Glomerular endothelial cell (primary cell): ENCODE measurements at places on chromosomes 7 and 10.

GRCh38 chr7:89549768-89550167, 604.5 kb upstream of the STEAP1 start:
- DNase-seq = no peak

- DNase-seq = no peak
Measured at GRCh38 chr10:20257422-20257821, 441.2 kb downstream of the PLXDC2 start.

DNA sequence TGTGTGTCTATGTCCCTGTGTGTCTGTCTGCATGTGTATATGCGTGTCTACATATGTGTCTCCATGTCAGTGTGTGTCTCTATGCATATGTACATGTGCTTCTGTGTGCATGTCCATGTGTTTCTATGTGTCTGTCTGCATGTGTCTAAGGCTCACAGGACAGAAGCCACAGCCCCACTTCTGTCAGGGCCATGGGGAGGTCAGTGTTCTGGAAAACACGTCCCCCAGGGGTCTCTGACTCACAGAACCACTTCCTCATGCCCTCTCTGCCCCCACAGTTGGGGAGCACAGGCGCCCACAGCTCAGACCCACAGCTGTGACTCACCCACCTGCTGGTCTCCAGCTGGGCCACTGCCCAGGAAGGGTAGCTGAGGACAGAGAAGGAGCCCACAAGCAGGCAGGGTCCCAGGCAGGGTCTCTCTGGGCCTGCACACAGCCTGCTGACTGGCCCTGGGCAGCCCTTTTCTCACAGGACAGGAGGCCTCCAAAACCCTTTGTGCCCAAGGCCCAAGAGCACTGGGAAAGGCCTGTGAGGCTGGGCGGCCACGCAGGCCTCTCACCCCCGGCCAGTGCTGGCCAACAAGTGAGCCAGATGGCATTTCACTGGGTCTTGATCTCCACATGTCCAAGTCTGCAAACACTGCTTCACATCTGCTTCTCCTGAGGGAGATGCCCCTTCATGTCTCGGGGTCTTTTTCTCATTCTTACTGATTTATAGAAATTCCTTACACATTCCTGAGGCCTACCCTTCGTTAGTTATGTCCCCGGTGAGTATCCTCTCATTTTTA, 102.9 kb upstream of the FAM20C start:
- no peak for DNase-seq

DNA sequence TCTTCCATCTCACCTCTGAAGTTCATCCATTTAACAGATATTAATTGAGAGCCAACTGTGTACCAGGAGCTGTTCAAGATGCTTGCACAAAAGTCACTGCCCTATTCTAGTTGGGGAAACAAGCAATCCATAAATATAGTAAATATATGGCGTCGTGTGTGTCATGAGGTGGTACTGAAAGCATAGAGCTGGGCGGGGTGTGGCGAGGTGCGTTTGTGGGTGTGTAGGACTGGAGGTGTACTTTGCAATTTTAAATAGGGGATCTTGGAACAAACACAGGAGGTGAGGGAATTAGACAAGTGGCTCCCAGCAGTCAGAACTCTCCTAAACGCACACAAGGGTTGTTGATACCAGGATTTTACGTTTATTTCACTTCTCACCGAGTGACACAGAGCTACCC, 490 bp upstream of the ZNF239 start:
- no peak for DNase-seq

DNA sequence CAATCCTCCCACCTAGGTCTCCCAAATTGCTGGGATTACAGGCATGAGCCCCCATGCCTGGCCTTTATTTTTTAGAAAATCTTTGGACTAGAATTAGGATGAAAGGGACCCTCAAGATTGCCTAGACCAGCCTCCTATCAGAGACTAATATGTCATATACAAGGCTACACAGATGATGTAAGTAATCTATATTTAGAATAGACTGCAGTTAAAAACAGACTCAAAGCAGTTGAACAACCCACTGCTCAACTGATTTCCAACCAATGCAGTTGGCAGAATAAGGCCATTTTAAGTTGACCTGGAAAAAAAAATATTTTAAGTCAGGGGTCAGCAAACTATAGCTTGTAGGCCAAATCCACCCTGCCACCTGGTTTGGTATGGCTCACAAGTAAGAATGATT, 27.7 kb downstream of the PSPH start:
- DNase-seq = no peak

DNA sequence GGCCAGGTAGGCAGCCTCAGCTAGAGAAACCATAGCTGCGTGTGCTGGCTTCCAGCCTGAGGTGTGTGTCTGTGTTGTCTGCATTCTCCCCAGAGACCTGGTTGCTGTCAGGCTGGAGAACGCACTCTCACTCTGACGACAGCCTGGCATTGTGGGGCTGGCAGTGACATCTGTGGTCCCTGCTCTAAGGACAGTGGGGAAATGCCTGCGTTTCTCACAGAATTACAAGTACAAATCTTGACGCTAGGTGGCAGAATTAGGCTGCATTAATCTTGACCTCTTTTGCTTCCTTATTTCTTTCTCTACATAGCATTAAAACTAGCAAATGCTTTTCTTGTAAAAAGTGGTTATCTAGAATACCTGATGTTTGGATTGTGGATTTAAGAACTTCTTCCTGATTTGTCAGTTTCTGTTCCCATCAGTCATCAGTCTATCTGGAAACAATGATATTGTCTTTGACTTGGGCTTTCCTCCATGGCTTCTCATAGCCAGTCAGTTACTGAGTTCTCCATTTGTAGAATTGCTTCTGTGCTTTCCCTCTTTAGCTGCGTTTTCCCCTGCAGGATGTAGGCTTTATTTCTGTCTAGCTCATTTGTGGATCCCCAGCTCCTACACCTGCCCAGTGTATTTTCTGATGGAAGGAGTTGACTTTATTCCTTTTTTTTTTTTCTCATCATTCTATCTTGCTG, 86.0 kb downstream of the FANK1 start:
- peak; percentile 56 for DNase-seq

DNA sequence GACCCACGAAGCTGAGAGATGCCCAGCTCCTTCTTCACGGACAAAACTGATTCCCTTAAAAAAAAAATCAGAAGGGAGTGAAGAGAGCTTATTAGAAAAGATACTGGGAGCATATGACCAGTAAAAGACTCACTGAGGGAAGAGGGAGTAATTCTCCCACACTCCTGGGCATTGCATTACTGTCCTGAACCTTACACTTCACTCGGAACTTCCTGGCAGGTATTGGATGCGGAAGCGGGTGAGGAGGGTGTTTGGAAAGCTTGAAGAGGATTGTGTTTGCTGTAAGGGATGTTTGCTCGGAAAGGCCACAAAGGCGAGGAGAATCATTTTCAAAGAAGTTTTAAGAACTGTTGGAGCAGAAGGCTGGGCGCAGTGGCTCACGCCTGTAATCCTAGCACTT, 375 bp downstream of the HKDC1 start:
- no peak for DNase-seq

- no peak for DNase-seq
Measured at GRCh38 chr7:93515144-93515543, 59.4 kb downstream of the CALCR start.

DNA sequence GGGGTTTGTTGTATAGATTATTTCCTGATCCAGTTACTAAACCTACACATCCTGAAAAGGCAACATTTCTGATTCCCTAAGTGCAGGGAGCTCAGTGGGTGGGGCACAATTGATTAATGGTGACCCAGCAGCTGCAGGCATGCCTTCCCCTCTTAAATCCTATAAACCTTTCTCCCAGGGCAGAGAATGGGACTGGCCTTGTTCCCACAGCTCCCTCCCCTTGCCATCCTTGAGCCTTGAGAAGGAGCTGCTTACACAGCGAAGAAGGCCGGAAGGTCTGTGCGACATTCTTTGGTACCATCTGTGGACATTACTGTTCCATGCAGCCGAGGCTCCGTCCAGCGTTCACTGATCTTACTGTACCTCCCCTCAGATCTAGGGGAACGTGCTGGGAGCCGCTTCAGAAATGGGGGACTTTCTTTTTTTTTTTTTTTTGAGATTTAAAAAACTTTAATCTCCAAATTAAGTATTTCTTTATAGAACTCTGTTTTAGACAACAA, 14.3 kb downstream of the KLF6 start:
- DNase-seq = no peak

DNA sequence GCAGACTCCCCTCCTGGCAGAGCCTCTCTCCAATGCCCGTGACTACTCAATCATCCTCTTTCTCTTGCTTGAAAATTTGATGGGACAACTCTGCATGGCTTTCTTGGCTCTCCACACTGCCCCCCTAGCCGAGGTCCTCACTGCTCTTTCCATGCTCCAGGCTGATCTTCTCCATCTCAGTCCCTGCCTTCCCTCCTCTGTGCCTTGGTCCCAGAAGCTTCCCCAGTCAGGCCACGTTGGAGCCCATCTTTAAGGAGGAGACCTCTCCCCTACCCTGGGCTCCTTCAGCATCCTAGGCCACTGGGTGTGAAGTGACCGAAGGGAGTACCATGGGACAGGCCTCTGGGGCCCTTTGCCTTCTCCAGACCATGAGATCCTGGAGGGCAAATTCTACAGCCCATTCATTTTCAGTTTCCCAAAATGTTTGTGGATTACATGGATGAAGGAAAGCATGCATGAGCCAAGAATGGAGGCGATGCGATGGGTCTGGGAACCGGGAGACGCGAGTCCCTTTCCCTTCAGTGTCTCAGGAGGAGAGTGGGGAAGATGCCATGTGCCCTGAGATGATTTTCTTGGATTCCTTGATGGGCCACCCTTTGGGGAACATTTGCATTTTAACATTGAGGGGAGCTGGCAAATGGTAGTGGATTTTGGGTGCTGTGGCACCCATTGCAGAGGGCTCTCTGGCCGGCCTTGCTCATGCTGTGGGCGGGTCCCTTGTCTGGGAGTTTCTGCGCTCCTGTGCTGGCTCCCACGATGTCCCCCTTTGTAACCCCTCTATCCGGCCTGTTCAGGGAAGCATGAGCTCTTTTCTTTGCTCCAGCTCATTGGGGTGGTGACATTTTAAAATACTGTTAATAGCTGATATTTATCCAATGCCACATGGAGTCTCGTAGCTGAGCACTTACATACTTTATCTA, 376.6 kb downstream of the RPS24 start:
- DNase-seq = no peak

GRCh38 chr7:83921941-83922607, 272.5 kb downstream of the SEMA3A start:
- DNase-seq = no peak

GRCh38 chr7:143382126-143382790, 1.1 kb downstream of the ZYX start:
- DNase-seq = no peak

DNA sequence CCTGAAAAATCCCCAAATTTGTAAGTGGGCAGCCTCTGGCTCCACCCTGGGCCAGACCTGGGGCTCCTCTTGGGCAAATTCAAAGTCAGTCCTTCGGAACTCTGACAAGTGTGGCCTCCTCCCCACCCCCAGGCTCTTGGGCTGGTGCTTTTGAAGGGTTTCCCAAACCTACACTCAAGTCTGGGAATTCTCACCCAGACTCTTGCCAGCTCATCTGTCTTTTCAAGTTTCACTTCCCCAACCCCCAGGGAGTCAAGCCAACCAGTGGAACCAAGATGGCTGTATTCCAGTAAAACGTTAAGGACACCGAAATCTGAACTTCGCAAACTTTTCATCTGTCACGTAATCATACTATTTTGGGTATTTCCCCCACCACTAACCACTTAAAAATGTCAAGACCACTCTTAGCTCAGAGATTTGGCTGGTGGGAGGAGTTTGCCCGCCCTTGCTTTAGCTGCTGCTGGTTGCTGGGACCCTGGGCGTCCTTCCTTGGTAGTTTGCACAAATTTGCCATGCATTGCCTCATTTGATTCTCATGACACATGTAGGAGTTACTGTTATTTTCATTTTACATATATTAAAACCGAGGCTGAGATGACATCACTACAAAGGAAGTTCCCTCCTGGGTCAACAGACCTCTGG, 1.7 kb upstream of the MYO1G start:
- DNase-seq = no peak

- DNase-seq = no peak
Measured at GRCh38 chr10:84727398-84727797, 399.0 kb downstream of the CCSER2 start.

GRCh38 chr7:85023066-85023712, 163.7 kb downstream of the SEMA3D start:
- DNase-seq = peak; percentile 31

GRCh38 chr7:31416381-31416870, 75.9 kb upstream of the NEUROD6 start:
- DNase-seq = no peak

DNA sequence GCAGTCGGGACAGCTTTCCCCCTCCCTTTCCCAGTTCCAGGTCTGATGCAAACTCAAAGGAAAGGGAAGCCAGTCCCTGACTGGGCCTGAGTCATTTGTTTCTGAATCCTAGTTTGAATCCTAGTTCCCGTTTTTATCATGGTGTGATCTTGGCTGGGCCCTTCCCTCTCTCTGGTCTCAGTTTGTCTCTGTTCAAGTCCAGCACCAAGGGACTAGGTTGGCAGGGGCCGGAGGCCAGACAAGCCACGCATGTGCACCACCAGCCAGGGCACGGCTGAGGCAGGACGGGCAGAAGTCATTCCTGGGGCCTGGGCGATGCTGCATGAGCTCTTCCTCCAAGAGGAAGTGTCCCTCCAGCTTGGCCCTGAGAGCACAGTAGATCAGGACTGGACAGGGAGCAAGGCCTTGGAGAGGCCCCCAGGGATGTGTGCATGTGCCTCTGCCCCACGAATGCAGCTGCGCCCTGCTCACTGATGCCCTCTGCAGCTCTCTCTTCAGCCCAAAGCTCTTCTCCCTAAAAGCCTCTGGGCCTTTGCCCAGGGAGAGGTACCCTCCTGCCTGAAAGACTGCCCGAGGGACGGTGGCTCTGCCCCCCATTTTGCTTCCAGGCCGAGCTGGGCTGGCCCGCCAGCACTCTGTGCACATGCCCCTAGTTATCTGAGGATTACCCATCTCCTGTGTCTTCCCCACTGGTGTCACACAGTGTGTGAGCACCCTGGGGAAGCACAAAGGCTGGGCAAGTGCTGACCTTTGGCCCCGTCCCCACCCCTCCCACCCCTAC, 86.7 kb downstream of the ZMIZ1 start:
- DNase-seq = no peak

DNA sequence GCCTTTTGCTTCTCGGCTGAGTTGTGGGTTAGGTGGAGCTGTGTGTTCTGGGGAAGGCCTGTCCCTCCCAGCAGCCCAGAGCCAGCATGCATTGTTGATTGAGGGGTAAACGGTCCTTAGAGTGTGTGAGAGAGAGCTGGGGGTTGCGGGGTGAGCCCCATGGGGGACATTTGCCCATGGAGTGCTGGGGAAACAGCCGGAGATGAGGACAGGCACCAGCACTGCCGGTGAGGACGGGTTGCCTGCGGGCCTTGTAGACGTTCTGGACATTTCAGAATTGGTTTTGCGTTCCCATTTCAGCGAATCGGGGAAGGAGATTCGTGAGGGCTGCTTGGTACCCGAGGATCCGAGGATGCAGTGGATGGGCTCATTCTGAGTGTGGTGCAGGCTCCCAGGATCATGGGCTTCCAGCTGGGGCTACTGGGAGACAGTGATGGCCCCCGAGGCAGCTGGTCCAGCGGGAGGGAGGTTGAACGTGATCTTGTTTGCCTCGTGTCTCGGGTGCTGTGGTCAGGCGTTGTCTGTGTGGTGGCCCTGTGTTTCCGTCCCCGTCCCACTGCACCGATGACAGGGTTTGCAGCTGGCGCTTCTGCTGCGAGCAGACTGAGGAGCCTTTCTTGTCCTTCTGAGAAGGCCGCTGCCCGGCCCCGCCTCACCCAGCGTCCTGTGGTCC, 113.9 kb downstream of the CYTH3 start:
- DNase-seq = no peak
